ENCODE measurements at places on chromosomes 11 and 22.

DNA sequence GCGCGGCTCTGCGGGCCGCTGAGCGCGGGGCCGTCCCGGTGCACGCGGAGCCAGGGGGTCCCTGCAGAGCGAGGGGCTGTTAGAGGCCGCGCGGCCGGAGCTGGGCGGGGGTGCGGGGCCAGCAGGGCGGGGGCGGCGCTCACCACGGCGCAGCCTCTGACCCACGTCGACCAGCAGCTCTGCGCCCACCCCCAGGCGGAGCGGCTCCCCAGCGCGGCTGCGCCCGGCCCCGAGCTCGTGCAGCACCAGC, 385 bp upstream of the SCO2 start:
- DNase-seq, result no peak

GRCh38 chr11:59898650-59899049, 20.1 kb downstream of the OOSP3 start:
- no peak for DNase-seq

DNA sequence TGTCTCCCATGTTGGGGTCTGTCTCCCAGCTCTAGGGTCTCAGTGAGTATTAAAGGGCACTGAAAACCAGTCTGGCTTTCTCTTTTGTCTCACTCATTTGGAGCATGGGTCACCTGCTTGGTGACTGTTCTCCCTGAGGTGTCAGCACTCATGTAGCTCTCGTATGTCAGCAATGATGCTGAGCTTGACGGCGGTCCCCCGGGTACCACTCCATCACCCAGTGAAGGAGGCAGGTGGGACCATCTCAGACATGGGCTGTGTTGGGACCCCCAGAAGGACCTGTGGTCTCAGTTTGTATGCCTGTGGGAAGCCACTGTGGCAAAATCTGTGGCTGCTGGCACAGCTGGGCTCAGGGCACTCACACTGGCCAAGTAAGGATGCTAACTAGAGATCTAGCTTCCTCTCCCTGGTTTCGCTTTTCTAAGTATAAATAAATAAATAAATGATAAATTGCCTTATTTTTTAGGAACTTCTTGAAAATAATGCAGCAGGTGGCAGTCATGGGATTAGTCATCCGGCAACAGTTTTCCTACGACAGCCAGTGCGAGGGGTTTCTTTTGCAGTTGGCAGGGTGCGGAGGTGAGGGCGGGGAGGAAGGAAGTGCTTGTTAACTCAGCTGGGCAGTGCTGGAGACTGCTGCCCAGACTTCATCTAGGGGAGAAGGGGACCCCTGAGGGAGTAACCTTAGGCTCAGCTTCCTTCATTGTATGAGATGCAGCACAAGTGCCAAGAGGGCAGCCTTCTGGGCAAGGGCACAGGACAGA, 48.8 kb downstream of the OSBP2 start:
- DNase-seq, result no peak

GRCh38 chr11:70878366-70878765, 374.0 kb downstream of the SHANK2 start:
- DNase-seq, result no peak

GRCh38 chr11:2767071-2767470, 67.3 kb upstream of the KCNQ1OT1 start:
- no peak for DNase-seq

DNA sequence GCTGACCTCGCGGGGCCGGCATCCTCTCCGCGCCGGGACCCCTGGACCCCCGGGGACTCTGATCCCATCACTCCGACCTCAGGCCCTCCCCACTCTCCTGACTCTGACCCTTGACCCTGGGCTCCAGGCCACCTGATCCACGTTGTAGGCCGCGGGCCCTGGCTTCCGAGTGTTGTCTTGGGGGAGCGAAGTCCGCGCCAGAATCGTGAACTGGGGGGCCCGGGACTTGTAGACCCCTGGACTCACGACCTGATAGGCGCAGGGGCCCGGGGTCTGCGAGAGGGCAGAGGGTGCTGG, 716 bp upstream of the TYMP start:
- no peak for DNase-seq

GRCh38 chr11:88604260-88604659, 266.7 kb upstream of the CTSC start:
- DNase-seq, result no peak

DNA sequence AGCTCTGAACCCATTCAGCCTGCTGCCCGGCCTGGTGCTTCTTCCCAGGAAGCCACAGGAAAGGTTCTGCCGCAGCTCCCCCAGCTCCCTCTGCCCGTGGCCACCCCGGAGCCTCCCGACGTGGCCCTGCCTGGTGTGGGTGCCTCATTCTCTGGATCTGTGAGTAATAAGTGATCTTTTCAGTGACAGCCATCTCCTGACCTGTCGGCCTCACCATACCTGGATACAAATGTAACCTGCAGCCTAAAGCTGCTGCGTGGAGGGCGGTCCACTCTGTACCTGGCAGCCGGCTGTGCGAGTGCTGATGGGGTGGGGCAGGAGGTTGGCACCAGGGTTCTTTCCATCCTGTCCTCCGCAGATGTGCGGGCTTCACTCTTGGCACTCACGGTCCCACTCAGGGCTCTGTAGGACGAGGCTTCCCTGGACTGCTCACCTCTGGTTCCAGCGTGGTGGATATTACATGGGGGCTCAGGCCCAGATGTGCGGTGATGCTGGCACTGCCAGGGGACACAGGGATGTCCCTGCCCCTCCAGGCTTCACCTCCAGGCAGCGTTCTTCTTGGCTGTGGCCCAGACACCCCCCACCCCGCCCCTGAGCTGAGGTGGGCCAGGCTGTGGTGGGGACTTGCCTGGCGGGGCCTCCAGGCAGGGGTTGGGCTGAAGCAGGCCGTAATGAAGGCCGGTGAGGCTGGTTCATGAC, 748.5 kb downstream of the BRD1 start:
- DNase-seq, result no peak

DNA sequence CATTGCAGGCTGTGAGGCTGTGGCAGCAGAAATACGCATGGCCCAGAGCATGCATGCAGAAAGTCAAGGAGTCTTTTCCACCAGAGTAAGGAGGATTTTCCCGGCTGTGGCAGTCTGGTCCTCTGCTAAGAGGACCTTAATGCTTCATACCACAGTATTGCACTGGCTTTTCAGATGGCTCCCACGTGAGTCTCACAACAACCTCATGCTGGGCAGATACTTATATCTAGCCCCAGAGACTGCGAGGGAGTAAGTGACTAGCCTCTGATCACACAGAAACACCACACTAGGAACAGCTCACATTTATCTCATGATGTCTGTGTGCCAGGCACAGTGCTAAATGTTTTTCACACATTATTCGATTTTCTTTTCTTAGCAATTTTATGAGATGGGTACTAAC, 8.0 kb downstream of the CRY2 start:
- DNase-seq, result no peak

DNA sequence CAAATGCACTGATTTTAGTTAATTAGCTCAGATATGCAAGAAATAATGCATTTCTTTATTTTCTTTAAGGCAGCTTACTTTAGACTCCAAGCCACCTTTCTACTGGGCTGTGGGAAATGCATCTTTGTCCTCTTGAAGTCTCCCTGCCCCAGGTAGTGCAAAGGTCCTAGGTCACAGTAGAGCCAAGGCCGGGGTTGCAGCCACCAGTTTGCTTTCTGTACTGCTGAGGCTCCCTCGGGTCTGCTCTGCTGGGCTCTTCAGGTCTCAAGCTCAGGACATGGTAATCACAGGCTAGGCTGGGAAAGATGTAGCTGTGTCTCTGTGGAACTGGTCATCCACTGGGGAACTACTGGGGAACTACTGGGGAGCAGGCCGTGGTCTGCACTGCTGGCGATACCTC, 25.4 kb upstream of the THY1 start:
- DNase-seq, result no peak

GRCh38 chr22:41229215-41229614, 11.5 kb downstream of the CHADL start:
- no peak for DNase-seq

GRCh38 chr22:46807458-46807857, 45.0 kb downstream of the TBC1D22A start:
- no peak for DNase-seq

GRCh38 chr11:88105951-88106350, 69.3 kb downstream of the RAB38 start:
- DNase-seq, result no peak

All from stimulated activated CD8-positive, alpha-beta memory T cell treated with anti-CD3 and anti-CD28 coated beads, Interleukin-4, amount 100 ng/mL, for 24 hours (primary cell).